Endothelial cell of umbilical vein (primary cell): ENCODE measurements at places on chromosomes 5 and 9. TPM values are rescaled to one million over a fixed set of nuclear protein-coding genes. Genes with fewer than 3 reads are reported as not detected.

Gene OTP
- not detected in 2 replicates for polyA plus RNA-seq

DNA sequence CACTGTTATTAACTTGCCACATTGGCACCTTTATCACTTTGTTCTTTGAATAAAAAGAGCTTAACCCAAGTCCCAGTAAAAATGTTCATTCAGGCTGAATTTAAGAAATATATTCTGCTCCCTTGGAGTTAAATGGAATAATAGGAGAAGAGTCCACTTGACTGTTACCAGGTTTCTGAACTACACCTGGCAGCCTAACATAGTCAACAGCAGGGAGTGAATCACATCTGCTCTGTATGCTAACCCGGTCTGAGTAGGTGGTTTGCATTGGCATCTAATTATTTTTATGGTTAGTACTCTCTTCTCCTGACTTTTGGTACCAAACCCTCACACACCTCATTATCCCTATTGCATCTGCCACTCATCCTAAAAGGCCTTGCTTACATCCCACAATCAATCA, 86.7 kb downstream of the STK32A start:
- DNase-seq = no peak

Gene FBXL7
- polyA plus RNA-seq = 23.5 and 24.1 TPM in 2 replicates

DNA sequence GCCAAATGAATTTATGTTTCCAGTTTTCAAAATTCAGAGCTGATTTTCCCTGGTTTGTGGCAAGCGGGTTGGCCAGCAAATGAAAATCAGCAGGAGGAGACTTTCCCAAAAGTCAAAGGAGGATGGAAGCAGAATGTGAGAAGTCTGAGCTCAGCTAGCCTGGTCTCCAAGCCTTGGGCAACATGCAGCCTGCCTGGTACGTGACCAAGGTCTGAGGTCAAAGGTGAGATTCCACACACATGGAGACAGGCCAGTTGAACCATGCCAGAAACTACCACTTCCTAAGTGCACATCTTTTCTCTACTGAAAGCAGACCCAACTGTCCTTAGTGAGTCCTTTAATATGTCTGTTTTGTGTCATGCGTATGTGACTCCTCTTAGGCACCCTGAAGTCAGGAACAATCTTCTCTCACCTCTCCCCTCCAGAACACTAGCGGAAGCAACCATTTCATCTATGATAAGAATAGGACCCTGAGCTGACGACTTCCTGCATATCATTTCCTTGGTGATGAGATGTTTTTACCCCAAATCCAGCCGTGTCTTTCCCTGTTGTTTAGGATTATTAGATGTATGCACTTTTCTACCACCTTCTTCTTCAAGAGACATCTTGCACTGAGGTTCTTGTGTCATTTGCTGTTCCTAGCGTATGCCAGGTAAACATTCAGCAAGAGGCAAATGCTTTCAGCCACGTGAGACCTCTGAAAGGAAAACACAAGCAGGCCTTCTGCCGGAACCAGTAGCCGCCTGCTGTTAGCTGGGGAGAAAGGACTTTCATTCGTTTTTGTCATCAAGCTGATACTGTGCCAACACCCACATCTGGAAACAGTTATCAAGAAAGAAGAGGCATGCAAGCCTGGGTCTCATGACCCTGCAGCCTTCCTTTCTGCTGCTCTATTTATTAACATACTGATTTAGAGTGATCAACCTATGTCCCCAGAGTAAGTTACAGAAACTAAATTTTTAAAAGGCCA, 9.7 kb upstream of the TGFBI start:
- DNase-seq = no peak

DNA sequence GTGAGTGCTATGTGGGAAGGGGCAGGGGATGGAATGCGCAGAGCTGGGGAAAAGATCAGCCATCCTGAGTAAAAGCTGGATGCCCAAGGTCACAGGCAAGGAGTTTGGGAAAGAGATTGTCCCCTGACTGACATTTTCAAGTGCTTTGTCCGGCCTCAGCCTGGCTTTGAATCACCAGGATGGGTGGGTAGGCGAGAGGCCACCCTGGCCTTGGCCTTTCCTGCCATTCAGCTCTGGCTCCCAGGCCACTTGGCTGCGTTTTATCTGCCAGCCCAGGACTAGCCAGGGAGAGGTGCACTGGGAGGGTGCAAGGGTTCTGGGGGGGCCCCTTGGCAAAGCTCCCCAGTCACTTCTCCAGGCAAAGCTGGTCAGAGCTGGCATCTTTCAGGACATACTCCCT, 37.4 kb upstream of the SYNPO start:
- DNase-seq = no peak
